ENCODE measurements at places on chromosomes 1 and 21.

GRCh38 chr1:43799656-43800635 is 92.6 kb downstream of the ST3GAL3 start:
- no peak for DNase-seq

DNA sequence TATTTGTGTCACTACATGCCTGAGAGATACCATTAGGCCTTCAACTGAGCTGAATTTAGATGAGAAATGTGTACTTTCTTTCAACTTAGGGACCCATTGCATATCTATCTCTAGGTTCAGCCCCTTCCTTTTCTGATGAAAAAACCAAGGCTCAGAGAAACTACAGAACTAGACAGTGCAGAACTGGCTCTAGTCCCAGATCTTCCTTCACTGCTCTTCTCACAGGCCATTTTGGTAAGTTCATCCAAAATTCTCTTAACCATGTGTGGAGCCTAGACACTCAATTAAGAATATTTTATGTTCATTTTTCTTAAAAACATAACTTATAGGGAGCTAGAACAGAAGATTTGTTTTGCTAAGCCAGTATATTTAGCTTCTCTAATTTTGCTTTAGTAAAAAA is 128.9 kb downstream of the ASTN1 start:
- no peak for DNase-seq

DNA sequence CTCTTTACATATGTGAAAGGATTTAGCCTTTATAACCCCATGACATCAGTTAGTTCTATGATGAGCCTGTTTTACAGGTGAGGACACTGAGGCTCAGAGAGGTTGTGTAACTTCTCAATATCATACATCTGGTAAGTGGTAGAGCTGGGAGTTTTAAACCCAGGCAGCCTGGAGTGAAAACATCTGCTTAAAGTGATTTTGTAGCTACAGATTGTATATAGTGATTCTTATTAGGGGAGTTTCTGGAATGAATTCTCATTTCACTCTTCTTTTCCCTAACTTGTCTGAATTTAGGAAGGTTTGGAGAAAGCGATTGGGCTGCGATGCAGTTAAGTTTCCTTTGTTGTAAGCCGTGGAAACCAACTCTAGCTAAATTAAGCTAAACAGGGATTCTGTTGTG is 175.6 kb downstream of the CAMTA1 start:
- no peak for DNase-seq

GRCh38 chr1:62439652-62440371 is 3.0 kb downstream of the USP1 start:
- DNase-seq: no peak

DNA sequence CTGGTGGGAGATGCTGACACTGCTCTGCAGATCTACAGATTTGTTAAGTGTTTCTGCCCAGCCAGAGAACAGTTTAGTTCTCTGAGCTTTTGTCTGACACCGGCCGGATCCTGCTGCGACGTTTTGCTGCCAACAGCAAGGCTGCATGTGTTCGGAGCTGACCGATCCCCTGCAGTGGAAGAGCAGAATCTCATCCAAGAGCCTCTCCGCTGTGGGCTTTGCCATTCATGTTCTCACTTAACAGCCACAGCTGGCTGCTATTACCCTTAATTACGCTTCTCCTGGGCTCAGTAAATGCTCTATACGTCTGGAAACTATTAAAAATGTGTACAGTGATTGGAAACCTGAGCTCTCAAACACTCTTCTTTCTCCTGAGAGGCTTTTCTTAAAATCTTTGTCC is 105.3 kb downstream of the BCAR3 start:
- DNase-seq: no peak
